K562 (cell line): ENCODE measurements at places on chromosomes 1 and 21. TPM values are rescaled to one million over a fixed set of nuclear protein-coding genes. Genes with fewer than 3 reads are reported as not detected.

- DNase-seq: no peak
Observed at GRCh38 chr1:1179346-1179982, 5.8 kb downstream of the TTLL10 start.

- no peak for DNase-seq
Observed at GRCh38 chr1:150269451-150269850, 635 bp upstream of the APH1A start.

The NPHS2 gene
- not detected in 2 replicates for total RNA-seq

The FMOD gene
- total RNA-seq: 0.13 and 0.20 TPM in 2 replicates

The DIRAS3 gene
- 31.6 and 37.0 TPM in 2 replicates for total RNA-seq

DNA sequence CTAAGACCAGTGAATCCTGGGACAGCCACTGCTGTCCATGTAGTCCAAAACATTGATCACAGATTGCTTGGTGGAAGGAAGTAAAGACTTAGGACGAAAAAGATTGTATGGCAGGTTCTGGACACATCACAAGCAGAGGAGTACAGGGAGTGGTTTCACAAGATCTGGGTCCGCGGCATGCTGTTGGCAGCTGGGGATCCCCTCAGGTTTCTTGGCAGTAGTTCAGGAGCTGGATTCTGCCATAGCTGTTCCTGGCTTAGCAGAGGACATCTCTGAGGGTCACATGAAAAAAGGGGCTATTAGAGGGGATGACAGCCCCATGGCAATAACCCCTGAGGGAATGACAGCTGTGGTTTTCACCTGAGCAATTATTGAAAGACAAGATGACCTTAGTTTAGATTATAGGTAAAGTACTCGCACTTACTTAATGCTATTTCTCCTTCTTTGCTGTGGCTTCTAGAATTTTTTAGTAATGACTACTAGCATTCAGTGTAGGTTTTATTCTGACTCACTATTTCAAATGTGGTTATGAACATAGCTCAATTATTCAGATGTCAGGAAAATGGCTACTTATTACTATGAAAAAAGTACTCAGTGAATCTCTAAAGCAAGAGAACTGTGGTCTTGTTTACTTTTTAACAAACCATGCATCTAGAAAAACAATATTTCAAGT is 8.2 kb downstream of the KRTAP27-1 start:
- DNase-seq: no peak

- peak; percentile 95 for DNase-seq
Observed at GRCh38 chr1:52842643-52843310, at the start of gene ZYG11A. Gene ZYG11A, plus strand, starts transcription at chr1:52842760. Its CDS starts 124 bp downstream, at chr1:52842884.

DNA sequence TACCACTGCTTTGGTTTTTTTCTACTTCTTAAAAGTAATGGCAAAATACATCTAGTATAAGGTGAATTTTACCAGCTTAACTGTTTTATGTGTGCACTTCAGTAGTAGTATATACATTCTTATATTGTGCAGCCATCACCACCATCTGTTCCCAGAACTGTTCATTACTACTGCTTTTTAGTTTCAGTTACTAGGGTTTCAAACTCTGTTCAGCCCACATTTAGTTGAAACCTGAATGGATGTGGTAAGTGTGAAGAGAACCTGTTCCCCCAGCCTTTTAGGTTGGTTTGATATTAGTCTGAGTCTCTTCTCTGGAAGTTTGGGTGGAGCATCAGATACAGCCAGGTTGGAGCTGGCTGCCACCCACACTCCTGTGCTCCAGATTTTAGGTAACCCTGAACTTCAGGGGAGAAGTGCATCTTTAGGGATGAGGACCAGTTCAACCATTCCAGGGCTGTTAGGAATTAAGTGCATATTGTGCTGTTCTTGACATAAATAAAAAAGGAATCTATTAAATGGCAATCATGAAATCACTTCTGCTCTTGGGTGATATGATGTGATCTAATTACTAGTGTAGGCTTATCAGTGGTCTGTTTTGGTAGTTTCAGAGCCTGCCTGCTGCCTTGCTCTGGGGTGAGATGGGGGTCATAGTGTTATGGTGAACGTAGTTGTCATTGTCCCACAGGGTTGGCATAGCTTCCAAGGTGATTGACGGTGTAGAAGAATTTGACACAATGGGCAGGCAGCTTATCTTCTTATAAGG is 32.1 kb downstream of the URB2 start:
- no peak for DNase-seq

DNA sequence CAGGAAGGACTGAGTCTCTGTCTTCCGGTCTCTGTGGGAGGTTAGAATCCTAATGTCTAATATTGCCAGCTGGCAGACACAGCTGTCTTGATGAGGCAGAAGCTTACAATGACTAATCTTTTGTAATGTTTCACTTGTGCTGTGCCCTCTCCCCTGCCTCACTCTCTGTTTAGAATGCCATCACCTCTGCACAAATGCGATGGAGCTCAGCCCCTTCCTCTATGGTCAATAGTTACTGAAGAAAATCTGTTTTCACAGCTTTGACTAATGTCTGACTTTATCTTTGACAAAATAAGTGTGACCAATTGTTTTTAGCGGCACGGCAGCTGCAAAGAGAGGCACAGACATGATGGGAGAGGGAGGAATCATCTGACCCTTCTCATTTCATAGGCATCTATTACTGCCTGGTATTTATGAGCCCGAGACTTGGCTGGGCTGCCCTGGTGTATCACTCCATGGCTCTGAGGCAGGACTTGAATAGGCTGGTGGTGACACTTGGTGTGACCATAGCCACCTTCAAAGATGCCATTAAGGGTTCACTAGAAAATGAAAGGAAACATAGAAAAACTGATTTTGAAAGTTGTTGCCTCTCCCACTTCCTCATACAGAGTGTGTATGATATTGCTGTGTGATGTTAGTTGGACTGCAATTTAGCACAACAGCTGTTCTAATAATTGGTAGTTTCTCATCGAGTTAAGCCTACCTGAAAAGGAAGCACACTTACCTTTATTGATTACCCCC is 163.2 kb upstream of the NBPF11 start:
- DNase-seq: no peak

GRCh38 chr1:234327577-234328164 is 45.6 kb upstream of the COA6 start:
- no peak for DNase-seq

DNA sequence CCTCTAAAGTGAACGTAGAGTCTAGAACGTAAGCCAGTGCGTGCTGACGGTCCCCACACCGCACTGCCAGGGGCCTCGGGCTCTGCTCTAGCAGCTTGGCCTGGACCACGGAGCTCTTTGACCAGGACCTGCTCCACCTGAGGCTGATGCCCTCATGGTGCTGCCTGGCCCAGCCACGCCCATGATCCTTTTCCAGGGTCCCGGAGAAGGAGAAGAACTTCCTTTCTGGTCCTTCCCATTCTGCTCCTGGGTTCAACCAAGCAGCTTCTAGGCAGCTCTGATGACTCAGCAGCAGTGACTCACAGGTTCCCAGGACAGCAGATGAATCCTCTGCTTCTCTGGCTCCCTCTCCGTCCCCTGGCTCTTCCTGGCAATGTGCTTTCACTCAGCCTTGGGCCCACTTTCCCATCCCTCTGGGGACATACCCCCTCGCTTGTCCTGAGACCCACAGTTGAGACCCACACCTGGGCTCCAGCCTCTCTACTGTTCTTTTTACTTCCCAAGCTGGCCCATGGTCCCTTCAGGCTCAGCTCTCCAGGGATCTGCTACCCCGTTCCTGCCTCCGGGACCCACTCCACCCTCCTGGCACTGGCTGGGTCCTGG is 246.3 kb upstream of the RAB4A start:
- peak; percentile 74 for DNase-seq

- DNase-seq: peak; percentile 70
Observed at GRCh38 chr1:71080230-71080738, 551 bp downstream of the ZRANB2 start.

- no peak for DNase-seq
Observed at GRCh38 chr1:96721053-96721415, 550 bp upstream of the PTBP2 start.

The AMY1A gene
- 0.33 TPM in 1 of 2 replicates, not detected in the other for total RNA-seq

- DNase-seq: peak; percentile 31
Observed at GRCh38 chr1:198056255-198056654, 100.5 kb upstream of the NEK7 start.

The SPAG17 gene
- total RNA-seq: 0.63 and 1.3 TPM in 2 replicates

DNA sequence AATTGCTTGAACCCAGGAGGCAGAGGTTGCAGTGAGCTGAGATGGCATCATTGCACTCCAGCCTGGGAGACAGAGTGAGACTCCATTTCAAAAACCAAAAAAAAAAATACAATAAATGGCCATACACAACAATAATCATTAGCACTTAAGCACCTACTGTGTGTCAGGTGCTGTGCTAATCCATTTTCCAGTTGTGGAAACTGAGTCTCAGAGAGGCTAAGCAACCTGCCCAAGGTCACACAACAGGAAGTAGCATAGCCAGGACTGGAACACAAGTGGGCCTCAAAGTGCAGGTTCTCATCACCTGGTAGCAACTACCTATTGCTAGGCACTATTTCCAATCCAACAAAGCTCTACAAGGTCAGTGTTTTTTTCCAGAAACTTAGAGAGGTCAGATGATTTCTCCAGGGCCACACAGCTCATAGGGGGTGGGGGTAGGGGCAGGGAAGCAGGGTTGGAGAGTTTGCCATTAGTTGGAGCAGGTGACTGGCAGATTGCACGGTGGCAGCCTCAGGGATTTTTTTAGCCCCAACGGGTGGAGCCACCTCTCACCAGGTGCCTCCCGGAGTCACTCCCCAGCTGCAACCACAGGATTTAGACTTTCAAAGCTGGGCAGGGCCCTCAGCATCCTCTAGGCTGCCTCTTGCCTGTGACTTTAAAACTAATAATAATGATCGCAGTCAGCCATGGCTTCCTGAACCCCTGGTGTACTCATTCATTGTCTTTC is 52.5 kb upstream of the ID3 start:
- DNase-seq: no peak

DNA sequence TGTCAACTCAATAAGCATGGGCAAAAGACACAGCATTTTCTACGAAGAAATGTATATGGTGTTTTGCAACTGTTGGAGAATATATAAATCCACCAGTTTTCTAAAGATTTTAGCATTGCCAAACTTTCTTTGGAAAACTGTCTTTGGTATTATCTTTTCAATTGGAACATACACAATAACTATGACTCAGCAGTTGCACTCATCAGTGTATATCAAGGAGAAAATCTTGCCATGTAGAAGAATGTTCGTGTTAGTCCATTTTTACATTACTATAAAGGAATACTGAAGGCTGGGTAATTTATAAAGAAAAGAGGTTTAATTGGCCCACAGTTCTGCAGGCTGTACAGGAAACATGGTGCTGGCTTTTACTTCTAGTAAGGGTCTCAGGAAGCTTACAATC is 41.1 kb downstream of the PRKAA2 start:
- DNase-seq: no peak

The OR10Z1 gene
- not detected in 2 replicates for total RNA-seq

DNA sequence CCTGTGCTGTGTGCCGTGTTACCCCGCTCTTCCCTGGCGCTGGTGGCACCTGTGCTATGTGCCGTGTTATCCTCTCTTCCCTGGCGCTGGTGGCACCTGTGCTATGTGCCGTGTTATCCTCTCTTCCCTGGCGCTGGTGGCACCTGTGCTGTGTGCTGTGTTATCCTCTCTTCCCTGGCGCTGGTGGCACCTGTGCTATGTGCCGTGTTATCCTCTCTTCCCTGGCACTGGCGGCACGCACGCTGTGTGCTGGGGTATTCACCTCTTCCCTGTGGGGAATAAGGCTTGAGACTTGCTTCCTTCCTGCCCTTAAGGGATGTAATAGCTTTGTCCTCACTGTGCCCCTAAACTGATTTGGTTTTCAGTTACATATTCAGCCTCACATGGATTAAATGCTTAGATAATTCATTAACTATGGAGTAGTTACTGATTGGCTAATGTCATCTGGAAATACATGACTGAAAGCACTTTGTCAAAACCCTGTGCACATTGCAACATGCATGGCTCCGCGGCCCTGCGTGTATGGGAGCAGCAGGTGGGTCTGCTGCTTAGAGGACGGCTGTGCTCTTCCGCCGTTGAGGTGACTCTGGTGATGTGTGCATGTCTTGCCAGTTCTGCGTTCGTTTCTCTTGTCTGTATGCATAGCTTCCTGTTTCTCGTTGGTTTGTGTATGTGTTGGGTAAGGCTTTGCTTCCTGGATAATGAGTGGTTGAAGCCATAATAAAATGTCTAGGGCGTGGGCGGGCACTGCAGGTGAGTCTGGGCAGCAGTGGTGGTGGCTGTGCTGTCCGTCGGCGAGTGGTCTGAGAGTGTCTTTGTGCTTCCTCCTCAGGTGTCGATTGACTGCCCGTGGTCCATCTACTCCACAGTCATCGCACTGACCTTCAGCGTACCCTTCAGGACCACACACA is 17.9 kb upstream of the PWP2 start:
- no peak for DNase-seq

GRCh38 chr1:67484492-67484891 is 54.3 kb upstream of the SERBP1 start:
- DNase-seq: no peak
